ENCODE measurements at places on chromosomes 2 and 18. TPM values are rescaled to one million over a fixed set of nuclear protein-coding genes. Genes with fewer than 3 reads are reported as not detected.

Gene ASIC4
- not detected for total RNA-seq

DNA sequence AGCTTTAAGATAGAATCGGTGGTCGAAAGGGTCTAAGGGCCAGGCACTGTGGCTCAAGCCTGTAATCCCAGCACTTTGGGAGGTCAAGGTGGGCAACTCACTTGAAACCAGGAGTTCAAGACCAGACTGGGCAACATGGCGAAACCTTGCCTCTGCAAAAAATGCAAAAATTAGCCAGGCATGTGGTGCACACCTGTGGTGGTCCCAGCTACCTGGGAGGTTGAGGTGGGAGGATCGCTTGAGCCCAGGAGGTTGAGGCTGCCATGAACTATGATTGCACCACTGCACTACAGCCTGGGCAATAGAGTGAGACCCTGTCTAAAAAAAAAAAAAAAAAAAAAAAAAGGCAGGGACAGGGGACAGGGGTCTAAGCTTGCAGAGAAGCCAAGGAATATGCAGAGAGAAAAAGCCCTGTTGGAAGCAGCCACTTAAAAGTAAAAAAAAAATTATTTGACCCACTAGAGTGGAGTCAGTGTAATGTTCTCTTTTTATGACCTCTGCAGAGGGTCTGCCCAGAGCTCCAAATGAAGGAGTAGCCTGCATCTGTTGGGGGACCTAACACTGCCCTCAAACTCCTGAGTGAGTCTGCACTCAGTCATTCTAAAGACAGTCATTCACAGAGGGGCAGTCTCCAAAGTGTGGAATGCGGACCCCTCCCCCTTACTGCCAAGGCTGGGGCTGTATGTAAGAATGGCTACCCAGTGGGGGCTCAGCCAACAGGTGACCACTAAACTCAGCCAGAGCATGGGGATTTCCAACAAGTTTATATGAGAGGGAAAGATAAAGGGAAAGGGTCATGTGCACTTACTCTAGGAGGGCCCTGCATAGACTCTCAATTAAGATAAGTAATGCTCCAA, 118.5 kb upstream of the CDCA7 start:
- no peak for DNase-seq

DNA sequence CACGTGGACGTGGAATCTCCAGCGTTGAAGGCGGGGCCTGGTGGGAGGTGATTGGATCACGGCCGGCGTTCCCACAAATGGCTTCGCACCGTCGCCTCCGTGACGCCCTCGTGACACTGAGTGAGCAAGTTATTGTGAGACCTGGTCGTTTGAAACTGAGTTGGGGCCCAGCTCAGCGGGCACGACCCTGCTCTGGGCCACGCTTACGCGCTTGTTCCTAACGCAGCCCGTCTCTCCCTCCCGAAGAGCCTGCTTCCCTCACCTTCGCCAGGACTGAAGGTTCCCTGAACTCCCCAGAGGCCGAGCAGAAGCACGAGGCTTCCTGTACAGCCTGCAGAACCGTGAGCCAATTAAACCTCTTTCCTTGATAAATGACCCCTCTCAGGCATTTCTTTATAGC, 121.8 kb downstream of the RTP5 start:
- no peak for DNase-seq

DNA sequence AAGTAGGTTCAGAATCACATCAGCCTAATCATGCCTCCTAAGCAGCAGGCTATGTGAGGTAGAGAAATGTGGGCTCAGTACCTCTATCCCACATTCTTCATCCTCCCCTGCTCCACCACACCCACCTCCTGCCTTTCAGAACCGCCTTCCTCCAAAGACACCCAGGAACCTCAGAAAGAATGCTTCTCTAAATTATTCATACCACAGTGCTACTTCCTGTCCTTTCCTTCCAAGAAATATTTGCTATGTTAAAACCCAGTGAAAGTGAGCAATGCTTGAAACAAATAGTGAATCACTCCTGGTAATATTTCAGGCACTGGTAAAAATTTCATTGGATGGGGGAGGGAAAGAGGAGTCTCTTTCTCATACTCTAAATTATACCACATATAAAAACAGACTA, 24.0 kb upstream of the CREB1 start:
- no peak for DNase-seq

DNA sequence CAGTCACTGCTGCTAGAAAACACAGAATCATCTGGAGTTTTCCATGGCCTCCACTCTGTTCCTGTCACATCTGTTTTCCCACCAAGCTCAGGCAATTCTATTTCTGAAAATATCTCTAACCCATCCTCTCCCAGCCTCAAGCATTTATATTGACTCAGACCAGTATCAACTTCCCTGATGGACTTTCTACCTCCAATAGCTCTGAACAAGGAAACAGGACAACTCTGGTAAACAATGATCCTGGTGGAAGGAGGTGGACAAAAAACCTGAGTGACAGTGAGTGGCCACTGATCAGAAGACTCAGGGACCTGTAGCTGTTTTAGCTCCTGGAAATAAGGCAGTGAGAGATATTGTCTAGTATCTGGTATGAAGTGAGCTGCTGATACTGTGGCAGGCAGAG, 23.4 kb downstream of the BMP10 start:
- no peak for DNase-seq

All from pancreas (tissue), 10 donors.